SK-MEL-5 (cell line): ENCODE measurements at places on chromosomes 12 and 14. TPM values are rescaled to one million over a fixed set of nuclear protein-coding genes. Genes with fewer than 3 reads are reported as not detected.

- DNase-seq, result no peak
Observed at GRCh38 chr14:70213721-70214282, 25.1 kb upstream of the SLC8A3 start.

GRCh38 chr12:73731658-73732057 lies 806.0 kb upstream of the ATXN7L3B start:
- DNase-seq, result no peak

- no peak for DNase-seq
Observed at GRCh38 chr14:22282417-22282816, 306.6 kb downstream of the DAD1 start.

DNA sequence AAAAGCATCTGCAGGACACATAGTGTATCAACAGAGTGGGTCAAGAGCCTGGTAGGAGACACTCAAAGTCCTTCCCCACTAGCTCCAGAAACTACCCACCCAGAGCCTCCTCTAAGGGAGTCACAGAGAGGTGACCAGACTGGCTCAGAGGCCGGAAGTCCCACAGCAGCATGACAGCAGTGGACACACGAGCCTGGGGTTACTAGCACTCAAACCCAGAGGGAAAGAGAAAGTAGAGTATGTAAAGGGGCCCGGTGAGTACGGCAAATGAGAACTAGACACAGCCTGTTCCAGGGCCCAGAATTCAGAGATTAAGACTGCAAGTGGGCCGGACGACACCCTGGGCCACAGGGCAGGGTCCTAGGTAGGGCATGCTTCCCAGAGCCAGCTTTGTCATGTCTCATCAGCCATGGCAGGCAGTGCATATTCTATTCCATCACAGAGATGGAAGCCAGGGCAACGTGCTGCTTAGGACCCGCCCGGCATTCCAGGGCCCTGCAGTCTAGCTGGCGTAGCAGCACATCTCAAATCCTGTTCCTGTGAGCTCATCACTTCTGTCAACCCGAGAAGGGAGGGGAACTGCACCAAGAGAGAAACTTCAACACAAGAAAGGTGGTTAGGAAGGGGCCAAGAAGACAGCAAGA lies 4.2 kb downstream of the IFFO1 start:
- no peak for DNase-seq

The EIF2S1 gene
- 231 and 257 TPM in 2 replicates for total RNA-seq

The C1QL4 gene
- 3.5 and 3.6 TPM in 2 replicates for total RNA-seq

DNA sequence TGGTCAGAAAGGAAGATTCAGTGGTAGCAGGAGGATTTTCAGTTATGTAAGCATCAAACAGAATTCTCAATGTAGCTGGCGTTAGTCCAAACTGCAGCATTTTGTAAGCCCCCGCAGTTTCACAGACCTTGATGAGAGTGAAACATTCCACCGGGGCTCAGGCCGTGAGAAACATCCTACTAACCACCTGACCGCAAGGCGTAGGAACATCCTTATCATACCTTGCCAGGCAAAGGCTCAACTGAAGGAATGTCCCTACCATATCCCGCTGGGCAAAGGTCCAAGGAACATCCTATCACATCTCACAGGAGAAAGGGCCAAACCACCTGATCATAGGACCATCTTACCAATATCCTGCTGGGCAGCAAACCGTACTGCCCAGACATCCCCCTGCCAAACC lies 624.8 kb upstream of the TMEM132C start:
- no peak for DNase-seq

The C1R gene
- total RNA-seq, result 2.0 and 2.5 TPM in 2 replicates

GRCh38 chr14:89164168-89165073 lies 252.6 kb downstream of the FOXN3 start:
- DNase-seq, result no peak

The KRT80 gene
- total RNA-seq, result 0.11 TPM in 2 replicates

The CAPZA3 gene
- not detected in 2 replicates for total RNA-seq

DNA sequence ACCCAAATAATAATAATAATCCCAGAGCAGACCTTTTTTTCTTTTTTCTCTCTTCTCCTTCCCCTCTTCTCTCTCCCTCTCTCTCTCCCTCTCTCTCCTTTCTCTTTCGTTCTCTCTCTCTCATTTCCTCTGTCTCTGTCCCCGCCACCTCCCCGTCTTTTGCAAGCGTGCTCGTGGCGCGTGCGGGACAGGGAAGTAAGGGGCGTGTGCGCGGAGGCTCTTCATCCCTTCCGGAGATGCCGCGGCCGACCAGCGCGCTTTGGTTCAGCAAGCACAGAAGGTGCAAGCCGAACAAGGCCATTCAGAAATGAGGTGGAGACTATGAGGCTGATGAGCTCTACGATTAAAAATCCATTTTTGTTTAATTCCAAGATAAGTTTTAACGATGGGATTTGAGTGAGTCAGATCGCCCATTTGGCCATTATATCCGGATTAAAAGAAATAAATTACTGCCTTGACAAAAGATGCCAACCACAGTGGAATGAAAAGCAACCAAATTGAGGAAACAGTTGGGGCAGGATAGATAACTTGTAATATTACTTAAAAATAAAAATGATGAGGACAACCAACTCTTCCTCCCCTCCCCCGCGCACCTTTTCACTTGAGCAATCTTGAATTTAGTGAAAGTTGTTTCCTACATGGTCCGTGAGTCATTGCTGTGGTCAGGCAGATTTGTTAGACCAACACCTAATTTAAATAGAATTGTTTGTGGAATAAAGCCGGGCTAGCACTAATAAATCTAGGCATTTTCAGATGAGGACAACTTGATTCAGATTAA lies 1.2 kb upstream of the AMIGO2 start:
- no peak for DNase-seq

- peak; percentile 78 for DNase-seq
Observed at GRCh38 chr12:40099423-40099853, 6.4 kb downstream of the SLC2A13 start.

DNA sequence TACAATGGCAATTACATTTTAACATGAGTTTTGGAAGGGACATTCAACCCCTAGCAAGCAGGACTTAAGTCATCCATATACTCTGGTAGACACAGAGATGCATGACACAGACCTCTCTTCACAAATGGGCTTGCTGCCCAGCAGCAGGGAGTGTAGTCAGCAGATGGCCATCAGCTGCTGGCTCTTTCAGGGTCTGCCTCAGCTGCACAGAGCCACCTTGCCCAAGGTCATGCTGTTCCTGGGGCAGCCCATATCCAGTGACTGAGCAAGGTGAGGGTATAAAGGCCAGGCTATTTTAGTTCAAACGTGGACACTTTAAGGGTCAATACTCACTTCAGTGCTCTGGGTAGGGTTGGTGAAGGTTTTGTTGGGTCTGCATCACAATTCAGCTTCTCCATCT lies 58.3 kb upstream of the JDP2 start:
- no peak for DNase-seq

GRCh38 chr14:60079723-60080122 lies 12.0 kb upstream of the PCNX4 start:
- DNase-seq, result peak; percentile 21

- DNase-seq, result no peak
Observed at GRCh38 chr14:102778338-102779083, 1.3 kb downstream of the TRAF3 start.

The KRT73 gene
- total RNA-seq, result not detected in 2 replicates

DNA sequence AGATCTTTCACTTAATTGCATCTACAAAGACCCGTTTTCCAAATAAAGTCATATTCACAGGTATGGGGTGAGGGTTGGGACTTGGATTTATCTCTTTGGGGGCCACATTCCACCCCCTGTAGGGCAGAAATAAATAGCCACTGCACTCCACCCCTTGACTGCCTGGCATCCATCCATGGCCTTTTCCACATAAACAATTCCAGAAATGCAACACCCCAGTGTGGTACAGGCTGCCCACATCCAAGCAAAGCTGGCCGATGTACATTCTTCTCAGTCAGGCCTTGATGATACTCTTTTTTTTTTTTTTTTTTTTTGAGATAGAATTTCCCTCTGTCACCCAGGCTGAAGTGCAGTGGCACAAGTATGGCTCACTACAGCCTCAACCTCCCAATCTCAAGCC lies 12.9 kb downstream of the DGLUCY start:
- DNase-seq, result no peak

The NGB gene
- total RNA-seq, result not detected in 2 replicates

DNA sequence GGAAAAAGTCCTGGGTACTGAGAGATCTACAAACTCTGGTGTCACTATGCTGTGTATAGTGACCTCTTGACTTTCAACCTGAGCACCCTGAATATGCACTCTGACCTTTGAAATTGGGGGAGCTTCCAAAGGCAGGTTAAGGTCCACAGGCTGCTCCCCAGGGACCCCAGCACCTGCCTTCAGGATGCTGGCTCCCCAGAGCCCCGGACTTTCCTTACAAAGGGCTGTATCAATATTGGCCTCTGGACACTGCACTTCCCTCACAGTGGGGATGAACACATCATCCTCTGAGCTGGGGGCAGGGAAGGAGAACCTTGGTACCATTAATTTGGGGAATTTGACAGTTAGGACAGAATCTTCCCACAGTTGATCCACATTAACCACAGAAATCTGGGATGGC lies 14.3 kb downstream of the PLD4 start:
- no peak for DNase-seq

The TSHR gene
- not detected in 2 replicates for total RNA-seq

DNA sequence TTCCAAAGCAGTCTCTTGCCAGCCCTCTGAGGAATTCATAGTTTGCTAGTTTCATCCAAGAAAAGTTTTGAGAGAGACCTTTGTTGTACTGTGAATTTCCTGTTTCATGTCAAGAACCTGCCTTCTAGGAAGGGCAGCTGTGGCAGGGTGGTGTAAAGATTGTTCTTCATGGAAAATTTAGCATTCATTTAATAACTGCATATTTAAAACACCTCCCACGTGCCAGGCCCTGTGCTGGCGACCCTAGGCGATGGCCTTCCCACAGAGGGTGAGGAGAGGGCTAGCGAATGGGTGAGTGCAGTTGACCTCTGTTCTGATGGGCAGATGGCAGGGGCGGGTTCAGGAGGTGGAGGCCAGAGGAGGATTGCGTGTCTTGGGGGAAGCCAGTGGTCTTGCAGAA lies 43.2 kb downstream of the MLXIP start:
- peak; percentile 53 for DNase-seq

The GUCY2C gene
- total RNA-seq, result 0.03 and 0.11 TPM in 2 replicates

DNA sequence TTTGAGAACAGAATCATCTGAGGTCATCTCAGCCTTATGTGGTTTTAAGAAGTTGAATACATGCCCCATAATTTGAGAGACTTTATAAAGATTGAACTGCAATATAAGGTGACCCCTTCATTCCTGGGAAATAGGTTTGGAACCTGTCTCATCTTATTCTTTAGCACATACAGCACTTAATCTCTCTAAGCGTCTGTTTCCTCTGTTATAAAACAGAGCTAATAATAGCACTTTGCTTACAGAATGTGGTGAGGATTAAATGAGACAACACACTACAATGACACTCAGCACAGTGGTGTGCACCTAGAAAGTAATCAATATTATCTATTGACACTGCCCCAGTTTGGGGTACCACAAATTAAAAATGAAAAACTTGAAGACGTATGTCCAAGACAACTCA lies 102.1 kb downstream of the DUSP6 start:
- DNase-seq, result no peak

DNA sequence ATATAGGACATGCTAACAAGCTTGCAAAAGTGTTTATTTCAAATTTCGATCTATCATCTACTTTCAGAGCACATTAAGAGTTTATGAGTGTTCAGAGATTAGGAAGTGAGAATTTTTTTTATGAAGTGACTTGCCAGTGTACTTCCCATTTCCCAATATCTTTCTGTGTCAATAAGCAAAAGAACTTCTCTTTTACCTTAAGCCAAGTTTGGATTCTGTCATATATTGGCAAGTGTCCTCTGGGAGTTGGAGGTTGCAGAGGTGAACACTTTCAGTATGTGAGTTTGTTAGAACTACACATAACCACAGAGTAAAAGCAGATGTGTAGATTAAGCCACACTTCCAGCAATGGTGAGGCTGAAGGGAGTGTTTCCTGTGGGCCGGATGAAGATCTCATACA lies 16.6 kb upstream of the KLRF1 start:
- no peak for DNase-seq

DNA sequence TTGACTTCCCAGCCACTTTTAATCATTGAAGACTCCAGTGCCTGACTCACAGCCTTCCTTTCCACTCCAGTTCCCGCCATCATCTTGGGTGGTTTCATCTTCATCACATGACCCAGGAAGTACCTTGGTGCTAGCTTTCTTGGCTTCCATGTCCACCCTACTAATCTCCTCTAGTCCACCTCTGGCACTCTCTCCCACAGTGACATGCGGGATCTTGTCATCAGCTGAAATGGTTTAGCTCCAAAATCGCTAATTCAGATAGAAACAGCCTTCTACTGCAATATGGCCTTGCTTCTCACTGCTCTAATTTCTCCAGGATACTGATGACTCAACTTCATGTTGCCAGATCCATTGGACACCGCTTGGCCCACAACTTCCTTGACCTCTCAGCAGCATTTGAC lies 24.5 kb downstream of the WDR20 start:
- DNase-seq, result peak; percentile 71
